NCI-H1436 (cell line): ENCODE measurements at places on chromosomes 1 and 21.

DNA sequence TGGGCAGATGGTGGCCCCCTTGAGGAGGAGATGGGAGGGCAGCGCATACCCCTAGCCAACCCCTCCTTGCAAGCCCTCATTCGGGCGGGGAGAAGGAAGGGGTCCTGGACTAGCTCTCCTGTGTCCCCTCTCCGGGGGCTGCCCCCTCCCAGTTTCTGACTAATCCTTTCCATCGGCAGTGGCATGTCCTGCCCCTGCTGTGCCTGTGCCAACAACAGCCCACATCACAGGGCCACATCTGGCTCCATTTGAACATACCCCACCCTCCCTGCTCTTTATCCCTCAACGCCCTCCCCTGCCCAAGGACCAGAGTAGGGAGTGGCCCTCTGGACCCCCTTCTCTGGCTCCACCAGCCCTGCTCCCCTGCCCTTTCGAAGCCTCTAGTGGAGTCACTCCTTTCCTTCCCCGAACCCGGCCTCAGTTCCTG is 11.0 kb upstream of the LMNA start:
- no peak for DNase-seq

DNA sequence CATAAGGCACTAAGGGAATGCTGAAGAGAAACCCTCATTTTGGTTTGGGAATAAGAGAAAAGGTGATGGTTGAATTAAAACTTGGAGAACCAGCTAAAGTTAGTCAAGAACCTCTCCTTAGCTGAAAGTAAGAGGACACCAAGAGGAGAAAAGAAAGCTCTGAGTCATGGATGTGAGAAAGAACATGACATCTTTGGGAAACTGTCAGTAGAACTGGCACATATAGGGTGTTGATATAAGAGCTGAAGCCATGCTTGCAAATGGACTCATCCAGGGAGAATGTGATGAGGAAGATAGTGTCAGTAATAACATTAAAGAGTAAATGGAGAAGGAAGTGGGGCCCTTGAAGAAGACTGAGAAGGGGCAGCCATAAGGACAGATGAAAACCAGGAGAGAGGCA is 54.3 kb downstream of the LRRC8C start:
- DNase-seq, result no peak

GRCh38 chr1:4603295-4604110 is 50.9 kb upstream of the AJAP1 start:
- DNase-seq, result no peak

- no peak for DNase-seq
These were observed 76.2 kb downstream of the MDM4 start for GRCh38 chr1:204592246-204592948.
